ENCODE measurements at places on chromosomes 5 and 9.

- DNase-seq: no peak
Observed at GRCh38 chr5:57791875-57792274, 309.3 kb upstream of the ACTBL2 start.

- DNase-seq: no peak
Observed at GRCh38 chr5:39533749-39534148, 109.0 kb upstream of the DAB2 start.

DNA sequence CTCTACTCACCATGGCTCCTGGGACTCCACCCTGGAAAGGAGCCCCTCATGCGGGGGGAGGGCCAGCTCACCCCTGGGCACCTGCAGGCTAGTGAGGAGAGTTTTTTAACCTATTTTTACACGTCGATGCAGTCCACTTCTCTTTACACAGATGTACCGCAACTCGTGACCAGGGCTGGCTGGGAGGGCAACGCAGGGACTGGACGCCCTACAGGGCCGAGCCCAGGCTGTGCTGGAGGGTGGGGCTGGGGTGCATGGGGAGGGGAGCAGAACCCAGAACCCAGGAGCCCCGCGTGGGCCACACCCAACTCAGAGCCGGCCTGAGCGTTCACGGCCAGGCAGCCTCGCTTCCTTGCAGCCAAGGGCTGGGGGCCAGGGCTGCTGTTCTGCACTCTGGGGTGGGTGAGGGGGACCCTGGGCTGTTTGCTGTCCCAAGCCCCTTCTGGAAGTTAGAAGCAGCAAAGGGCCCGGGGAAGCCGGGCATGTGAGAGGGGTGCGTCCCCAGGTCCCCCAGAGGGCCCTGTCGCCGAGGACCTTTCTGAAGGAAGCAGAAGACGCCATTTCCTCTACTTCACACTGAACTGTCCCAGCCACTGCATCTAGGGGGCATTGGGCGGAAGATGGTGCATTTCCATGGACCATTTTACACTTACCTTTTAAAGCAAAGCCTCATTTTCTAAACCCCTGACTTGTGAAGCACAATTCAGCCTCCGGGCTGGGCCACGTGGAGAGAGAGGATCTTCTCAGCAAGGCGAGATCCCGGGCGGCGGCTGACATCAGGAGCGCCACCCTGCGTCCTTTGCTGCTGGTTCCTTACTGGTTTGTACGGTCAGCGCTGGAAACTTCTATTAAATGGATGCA is 90.5 kb downstream of the KCNT1 start:
- DNase-seq: no peak

- no peak for DNase-seq
Observed at GRCh38 chr5:142013734-142014521, 1.1 kb upstream of the GNPDA1 start.

DNA sequence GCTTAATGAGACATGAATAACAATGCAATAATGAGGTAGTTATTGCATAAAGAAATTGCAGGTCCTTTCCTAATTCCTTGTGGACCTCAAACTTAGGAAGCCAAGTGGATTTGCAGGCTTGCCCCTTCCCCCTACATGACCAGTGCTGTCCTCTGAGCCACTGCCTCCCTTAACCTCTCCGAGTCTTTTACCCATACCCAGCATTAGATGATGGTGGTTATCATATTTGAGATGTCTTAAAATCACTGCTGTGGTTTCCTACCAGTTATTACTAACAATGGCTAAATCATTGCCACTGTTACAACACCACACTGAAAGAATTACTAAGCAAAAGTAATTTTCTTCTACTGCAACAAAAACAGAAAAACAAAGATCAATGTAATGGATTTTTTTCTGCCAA is 170.8 kb downstream of the EDIL3 start:
- DNase-seq: no peak

GRCh38 chr9:7145361-7146069 is 387.7 kb downstream of the KDM4C start:
- no peak for DNase-seq

GRCh38 chr9:12604164-12604821 is 88.9 kb upstream of the TYRP1 start:
- DNase-seq: peak; percentile 11

DNA sequence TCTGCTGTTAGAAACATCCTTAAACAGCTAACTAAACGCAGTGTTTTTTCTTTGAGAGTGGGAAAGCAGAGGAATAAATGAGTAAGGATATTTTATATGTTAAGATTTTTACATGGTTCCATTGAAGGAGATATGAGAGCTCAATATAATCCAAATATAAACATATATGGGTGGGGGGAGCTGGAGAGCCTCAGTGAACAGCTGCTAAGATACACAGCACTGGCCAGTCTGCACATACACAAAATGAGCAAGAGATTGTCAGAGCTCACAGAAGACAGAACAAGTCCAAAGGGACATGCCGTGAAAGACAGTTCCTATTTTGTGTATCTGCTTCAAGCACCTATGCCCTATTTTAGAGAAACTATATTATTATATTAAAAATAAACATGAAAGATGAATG is 46.9 kb downstream of the CLINT1 start:
- no peak for DNase-seq

DNA sequence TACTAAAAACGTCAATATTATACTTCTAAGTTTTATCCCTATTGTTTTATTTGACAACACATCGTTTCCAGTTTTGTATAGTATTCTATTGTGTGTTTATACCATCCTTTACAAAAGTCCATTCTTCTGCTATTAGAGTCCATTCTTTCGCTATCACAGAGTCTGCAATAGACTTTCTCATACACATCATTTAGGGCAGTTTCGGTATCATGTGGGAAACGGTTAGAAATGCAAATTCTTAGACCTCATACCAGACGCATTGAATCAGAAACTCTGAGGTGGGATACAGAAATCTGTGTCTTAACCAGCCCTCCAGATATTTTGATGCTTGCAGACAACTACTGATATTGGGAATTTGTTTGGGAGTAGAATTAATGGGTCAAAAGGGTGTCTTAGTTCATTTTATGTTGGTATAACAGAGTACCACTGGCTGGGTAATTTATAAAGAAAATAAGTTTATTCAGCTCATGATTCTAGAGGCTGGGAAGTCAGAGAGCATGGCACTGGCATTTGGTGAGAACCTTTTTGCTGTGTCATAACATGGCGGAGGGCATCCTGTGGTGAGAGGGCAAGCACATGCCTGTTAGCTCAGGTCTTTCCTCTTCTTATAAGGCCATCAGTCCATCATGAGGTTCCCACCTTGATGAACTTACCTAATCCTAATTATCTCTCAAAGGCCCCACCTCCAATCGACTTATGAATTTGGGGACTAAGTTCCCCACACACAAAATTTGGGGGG is 21.1 kb downstream of the CARTPT start:
- DNase-seq: no peak

DNA sequence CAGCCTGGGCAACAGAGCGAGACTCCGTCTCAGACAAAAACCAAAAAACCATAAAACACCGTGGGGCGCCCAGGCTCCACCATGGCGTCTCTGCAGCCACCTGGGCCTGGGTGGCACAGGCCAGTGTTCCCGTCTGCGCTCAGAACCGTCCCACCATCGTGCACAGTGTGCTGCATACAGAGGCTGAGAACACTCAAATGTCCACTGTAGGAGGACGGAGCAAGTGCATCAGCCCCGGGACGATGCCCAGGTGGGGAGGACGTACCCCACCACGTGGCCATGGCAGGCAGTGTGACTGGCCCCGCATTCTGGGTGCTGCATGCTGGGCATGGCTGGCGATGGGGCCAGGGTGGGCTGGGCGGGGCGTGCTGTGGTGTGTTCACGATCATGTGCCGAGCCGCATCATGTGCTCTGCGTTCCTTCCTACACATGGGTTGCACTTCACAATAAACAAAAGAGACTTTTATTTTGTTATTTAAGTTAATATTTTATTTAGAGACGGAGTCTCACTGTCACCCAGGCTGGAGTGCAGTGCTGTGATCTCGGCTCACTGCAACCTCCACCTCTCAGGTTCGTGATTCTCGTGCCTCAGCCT is 37.8 kb downstream of the EXD3 start:
- no peak for DNase-seq

DNA sequence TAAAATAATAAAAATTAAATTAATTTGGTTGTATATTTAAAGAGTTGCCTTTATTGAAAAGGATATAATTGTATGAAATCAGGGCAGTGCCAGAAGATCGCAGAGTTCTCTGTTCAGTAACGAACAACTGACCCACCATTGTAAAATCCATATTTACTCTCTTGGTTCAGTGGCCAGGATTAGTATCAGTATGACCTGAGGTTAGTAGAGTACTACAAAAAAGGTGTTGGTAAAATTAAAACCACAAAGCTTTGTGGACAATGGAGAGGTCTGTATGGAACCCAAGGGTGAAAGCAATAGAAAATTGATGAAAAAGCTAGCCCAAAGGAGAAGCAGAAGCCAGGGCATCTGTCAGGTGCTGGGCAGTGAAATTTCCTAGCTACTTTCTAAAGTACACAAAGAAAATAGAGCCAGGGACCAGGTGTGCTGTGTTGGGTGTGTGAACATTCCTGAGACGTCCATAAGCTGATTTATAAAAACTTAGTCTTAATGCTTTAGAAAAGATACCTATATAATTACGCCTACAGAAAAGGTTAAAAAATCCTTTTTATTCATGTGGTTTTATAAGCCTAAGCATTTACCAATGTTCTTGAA is 159.5 kb downstream of the AOPEP start:
- DNase-seq: no peak

DNA sequence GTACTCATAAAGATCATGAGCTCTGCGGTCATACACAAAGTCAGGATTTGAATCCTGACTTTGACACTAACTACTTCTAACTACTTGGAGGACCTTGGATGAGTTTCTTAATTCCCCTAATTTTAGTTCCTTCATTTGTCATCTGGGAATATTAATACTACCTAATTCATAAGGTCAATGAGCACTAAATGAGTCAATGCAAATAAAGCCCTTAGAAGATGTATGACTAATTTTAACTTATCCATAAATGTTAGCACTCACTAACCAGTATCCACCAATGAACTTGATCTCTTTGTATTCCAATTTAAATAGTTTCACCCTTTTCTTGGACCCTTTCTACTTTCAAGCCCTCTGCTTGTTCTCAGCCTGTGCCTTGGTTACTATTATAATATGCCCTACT is 1106.4 kb downstream of the CDH18 start:
- DNase-seq: no peak

GRCh38 chr5:23820765-23821471 is 313.5 kb downstream of the PRDM9 start:
- peak; percentile 15 for DNase-seq

- no peak for DNase-seq
Observed at GRCh38 chr5:58544926-58545325, 37.9 kb upstream of the RAB3C start.
